ENCODE measurements at places on chromosomes 3 and 15. TPM values are rescaled to one million over a fixed set of nuclear protein-coding genes. Genes with fewer than 3 reads are reported as not detected.

- no peak for DNase-seq
Observed at GRCh38 chr3:6771171-6771570, 89.7 kb upstream of the GRM7 start.

GRCh38 chr3:156491192-156491591 is 63.7 kb downstream of the SSR3 start:
- peak; percentile 78 for DNase-seq

Gene TM4SF1
- 559 TPM for total RNA-seq

Gene TRH
- not detected for total RNA-seq

DNA sequence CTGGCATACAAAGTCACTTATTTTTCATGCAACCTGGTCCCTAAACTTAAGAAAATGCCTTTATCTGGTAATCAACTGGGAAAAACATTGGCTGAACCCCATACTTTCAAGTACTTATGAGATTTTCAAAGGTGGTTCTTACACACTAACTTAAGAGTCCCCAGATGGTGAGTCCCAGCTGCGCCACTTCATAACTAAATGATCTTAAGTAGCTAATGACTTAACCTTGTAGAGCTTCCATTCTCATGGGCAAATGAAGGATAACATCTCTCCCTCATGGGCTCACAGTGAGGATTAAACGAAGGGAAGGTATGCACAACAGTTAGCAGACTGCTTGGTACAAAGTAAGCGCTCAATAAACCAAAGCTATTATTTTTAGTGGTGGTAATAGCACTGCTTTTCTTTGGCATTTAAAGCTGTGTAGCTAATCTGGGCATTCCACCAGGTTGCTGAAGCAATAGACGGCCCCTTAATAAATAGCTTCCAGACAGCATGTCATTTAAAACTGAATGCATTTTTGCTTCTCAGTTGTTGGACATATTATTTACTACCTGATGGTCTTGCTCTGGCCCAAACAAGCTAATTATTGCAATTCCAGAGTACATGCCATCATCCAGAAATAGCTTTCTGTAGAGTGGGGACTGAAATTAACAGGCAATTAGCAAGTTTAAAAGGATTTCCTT is 55.4 kb downstream of the LIPC start:
- DNase-seq = no peak

Gene LYZL4
- total RNA-seq = not detected

DNA sequence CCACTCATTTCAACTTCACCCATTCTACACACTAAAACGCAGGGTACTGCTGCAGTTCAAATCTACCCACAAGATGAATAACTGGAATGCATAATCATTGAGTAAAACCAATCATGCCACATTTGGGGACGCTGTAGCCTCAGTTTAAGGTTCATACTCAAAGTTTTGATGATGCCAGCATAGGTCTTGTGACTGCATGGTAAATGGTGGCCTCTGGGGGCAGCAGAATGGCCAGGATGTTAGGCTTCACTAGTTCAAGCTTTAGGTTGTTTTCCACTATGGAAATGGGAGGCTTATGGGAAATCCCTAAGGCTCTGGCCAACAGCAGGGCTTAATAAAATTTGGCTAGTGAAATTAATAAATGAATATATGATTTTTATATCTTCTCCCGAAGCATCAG is 104.3 kb upstream of the TSC22D2 start:
- DNase-seq = no peak

Gene SKOR1
- total RNA-seq = 0.15 TPM

- DNase-seq = no peak
Observed at GRCh38 chr15:82875411-82876003, 66.1 kb downstream of the WHAMM start.

DNA sequence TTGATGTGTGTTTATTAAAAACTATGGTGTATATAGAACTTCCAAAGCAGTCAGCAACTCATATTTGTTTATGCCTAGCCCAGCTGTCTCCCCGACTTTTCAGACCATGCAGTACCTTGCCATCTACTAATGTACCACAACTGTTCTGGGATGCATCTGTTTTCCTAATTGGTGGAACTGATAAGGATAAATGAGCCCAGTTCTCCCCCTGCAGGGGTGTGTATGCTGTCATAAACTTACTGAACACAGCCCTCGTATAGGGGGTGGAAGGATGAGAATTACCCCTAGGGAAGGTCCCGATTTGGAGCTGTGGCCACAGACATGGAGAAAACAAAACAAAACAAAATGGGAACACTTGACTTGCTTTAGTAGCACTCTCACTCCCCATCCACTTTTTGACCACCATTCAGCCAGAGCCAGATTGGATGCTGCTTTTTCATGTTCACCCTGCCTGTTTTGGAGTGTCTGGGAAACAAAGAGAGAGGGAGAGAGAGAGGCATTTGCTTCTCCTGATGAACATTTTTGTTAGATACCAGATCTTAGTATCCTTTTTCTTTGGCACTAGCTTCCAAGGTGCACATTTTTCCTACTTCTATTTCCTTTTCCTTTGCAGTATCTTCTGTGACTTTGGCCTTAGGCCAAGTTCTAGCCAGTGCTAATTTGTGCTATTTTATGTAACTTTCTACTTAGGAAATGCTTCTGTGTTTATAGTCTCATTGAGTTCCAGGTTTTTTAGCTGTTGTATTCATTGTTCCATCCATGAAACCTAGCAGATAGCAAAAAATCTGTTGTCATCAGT is 29.1 kb downstream of the CADM2 start:
- no peak for DNase-seq

DNA sequence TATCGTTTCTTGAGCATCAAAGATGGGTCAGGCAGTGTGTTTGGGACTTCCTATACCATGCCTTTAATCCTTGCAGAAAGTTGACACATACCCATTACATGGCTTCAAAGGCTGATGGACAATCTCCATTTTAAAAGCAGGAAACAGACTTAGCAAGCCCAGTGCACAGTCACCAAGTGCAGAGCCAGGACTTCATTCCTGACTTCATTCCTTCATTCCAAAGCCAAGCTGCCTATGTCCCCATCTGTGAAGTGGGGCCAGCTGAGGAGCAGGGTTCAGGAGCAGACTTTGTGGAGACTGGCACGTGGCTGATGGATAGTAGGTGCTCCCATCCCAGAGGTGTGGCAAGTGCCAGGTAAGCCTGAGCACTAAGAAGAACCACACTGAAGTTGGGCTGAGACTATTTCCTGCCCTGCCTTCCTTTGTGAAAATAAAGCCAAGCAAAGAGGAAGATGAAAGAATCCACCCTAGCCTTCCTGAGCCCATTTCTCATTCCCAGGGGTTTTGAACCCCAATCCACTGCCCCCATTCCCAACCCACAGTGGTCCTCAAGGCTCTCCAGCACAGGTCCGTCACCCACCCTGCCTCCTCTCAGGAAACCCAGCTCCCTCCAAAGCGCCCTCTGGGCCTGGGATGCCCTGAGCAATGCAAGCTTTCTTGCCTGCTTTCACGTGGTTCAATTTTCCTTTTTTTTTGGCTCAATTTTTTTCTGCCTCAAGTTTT is 1.8 kb downstream of the CX3CR1 start:
- no peak for DNase-seq

DNA sequence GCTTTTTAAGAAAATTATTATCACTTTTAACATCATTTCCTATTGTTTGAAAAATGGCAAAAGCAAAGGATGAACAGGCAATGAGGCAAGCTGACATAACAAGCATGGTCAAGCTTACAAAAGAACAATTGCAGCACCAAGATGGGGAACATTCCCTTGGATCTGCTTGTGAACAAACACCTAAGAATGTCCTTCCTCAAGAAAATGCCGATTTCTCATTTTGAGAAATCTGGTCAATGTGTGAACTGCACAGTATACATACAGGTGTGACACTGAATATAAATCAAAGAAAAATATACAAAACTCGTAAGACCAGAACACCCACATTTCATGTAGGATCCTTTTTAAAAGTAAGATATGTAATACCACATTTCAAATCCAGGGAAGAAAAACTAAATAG is 58.9 kb downstream of the LRRFIP2 start:
- peak; percentile 77 for DNase-seq

- no peak for DNase-seq
Observed at GRCh38 chr15:63185206-63185605, 4.2 kb upstream of the RAB8B start.

Gene RBPMS2
- total RNA-seq = 7.6 TPM

GRCh38 chr3:44329946-44330345 is 8.6 kb upstream of the TCAIM start:
- DNase-seq = no peak

DNA sequence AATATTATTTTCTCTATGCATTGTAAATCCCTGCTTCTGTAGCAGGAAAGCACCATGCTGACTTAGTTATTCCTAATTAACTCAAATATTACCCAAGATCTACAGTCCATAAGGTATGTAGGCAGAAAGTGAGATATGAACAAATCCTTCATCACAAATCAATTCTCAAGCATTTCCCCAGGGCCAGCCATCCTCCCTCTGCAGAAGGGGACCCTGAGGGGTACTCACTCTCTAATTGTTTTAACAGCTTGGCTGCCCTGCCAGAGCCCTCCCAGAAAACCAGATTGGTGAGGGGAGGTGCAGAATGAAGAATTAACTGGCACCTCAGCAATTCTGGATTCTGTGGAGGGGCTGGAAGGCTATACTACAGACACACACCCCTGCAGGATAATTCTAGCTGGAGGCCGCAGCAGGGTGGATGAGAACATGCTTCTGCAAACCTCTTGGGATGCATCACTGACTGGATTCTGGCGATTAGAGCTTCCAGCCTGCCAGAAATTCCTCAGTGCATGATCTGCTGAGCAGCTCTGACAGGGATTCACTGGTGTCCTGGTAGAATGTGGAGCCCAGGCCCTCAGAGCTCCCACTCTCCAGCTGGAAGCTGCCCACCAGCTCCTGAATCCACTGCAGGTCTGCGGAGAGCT is 88.6 kb upstream of the HERC1 start:
- DNase-seq = no peak

GRCh38 chr3:183283886-183284285 is 30.8 kb downstream of the B3GNT5 start:
- no peak for DNase-seq

- no peak for DNase-seq
Observed at GRCh38 chr3:195761123-195761566, 40.4 kb downstream of the MUC20 start.

DNA sequence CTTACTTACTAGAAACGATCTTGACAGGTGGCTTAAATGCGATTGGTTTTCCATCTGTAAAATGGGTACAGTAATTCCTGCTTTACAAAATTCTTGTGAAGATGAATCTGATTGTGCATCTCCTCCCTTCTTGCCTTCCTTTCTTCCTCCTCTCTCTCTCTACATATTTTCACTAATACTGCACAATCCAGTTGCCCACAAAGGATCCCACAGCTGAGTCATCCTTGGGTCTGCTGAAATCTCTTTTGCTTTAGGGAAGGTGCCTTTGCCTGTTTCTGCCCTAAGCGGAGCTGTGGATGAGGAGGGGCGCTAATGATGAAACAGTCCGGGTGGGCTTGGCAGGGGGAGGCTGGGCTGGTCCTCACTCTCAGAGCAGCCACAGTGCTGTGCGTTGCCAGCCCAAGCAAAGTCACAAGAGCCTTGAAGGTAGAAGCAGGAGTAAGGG is 46.1 kb downstream of the AMOTL2 start:
- no peak for DNase-seq

- no peak for DNase-seq
Observed at GRCh38 chr15:72688697-72689096, 2.7 kb downstream of the BBS4 start.

DNA sequence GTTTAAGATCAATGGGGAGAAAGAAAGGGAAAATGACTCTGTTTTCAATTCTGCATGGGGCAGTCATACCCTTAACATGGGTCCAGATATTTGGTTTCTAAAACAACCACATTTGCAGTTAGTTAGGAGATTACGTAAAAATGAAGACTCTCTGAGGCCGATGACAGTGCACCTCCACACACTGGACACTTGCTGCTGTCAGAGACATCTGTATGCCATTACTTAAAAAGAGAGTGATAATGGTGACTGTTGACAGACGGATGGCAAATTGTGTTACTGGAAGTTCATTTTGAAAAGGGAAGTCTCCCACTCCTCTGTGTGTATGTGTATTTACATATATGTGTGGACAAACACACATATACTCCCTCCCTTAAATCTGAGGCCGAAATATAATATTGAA is 304.5 kb upstream of the SEMA6D start:
- no peak for DNase-seq

- no peak for DNase-seq
Observed at GRCh38 chr15:26686547-26687187, 86.2 kb downstream of the GABRB3 start.

Gene REC114
- total RNA-seq = not detected

- DNase-seq = no peak
Observed at GRCh38 chr15:50278496-50278895, 13.0 kb upstream of the HDC start.

DNA sequence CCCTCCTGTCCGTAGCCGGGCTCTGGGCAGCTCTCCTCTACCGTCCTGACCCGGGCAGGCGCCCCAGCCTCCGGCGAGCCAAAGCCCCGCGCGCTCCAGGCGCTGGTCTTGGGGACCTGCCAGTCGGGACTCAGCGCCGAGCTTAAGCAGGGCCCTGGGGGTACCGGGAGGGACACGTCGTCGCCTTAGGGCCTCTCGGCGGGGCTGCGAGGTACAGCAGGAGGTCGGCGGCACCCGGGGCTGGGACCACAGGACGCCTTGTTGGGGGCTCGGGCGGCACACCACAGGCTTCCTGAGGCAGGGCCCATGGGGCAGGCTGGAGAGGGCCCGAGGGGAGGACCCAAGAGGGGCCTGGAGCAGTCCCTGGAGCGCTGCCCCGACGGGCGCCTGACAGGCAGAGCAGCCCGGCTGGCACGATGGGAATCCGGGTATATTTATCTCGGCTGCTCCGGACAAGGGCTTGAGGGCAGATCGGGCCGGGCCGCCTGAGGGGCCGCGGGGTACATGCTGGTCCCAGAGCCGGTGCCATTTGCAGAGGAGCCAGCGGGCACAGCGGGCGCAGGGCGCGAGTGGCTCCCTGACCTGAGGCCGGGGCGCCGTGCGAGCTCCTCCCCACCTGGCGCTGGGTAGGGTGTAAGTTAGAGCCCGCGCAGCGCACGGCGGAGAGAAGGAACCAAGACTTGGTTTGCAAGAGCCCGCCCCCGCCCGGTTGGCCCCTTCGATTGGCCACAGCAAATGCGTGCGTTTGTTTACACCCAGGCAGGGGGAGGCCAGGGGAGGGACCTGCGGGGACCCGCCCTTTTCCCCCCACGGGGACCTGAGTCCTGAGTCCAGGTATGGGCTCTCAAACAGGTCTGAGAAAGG is 574 bp downstream of the SLC38A3 start:
- DNase-seq = peak; percentile 31

GRCh38 chr3:184889312-184889904 is 77.4 kb downstream of the VPS8 start:
- DNase-seq = no peak
